Activated T-helper 9 cell treated with anti-CD3 and anti-CD28 coated beads, Interleukin-2, amount 50 U/mL, for 16 hours (primary cell): ENCODE measurements at places on chromosomes 11 and 22.

DNA sequence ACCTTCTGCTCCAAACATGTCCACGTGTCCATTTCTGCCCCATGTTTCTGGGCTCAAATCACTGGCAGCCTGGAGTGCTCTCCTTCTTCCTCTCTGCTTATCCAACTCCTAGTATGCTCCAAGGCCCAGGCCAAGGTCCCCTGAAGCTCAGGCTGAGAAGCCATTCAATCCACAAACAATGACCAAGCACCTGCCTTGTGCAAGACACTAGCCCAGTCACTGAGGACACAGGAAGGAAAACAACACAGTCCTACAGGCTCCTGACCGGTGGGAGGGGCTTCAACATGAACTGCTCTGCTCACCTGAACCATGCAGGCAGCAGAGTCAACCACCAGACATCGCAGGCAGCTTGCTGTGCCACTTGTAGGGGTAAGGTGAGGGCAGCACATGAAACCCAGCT lies 93.6 kb downstream of the RPL27A start:
- no peak for DNase-seq

DNA sequence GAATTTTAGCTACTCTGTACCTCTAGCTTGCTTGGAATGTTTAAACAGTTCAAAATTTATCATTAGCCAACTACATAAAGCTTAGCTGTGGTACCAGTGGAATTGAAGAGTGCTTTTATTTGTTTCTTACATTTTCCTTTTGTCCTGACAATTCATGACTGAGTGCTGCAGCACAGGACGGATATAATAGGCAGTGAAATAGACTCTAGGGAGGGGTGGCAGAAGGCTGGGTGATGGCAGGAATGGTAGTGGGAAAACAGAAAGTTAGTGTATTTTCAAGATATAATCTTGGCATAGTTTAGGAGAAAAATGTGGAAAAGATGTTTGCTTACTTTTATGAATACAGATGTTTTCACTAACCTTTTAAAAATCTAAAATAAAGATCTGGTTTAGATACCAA lies 31.1 kb upstream of the ARHGAP32 start:
- DNase-seq = no peak

- DNase-seq = no peak
Observed at GRCh38 chr22:45783690-45784089, 112.1 kb downstream of the ATXN10 start.

DNA sequence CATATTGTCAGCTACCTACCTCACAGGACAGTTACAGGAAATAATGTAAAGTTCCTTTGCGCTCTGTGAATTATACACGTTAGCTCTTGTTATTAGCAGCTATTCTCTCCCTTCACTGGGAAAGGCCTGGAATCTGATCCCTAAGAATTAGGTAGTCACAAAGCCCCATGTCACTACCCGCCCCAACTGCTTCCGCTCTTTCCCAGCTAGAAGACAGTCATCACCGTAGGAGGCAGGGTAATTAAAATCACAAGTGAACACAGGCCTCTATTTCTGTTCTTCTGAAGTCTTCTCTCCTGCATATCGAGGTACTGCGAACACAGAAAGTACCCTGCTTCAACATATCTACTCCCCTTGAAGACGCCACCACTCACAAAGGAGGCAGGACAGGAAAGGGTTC lies 12.6 kb upstream of the AHNAK start:
- no peak for DNase-seq

DNA sequence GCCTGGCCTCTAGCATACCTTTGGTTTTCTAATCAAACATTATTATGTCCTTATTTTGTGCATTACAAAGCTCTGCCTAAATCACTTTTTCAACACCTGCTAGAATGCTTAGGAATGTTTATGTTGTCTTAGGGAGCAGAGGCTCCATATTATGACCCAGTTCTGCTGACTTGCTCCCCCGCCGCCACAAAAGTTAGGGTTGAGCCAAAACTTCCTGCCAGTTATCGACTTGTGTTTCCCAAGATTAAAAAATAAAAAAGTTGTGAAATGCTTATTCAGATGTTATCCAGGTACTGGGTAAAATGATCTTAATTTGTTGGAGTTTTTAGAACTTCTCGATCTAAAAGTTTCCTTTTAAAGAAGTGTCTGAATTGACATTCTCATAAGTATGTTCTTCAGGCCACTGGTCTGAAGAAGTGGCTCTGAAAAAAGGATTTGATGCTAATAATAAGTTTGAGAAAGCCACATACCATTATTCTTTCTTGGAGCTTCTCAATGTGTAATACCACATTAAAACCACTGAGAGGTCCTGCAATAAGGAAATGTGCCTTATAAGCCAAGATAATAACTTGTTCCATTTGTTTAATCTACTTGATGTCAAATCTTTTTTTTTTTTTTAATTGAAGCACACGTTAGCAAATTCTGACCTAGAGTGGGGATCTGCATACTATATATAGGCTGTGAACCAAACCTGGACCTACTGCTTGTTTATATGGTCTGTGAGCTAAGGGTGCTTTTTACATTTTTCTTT lies 2.2 kb downstream of the RNF185 start:
- DNase-seq = no peak

DNA sequence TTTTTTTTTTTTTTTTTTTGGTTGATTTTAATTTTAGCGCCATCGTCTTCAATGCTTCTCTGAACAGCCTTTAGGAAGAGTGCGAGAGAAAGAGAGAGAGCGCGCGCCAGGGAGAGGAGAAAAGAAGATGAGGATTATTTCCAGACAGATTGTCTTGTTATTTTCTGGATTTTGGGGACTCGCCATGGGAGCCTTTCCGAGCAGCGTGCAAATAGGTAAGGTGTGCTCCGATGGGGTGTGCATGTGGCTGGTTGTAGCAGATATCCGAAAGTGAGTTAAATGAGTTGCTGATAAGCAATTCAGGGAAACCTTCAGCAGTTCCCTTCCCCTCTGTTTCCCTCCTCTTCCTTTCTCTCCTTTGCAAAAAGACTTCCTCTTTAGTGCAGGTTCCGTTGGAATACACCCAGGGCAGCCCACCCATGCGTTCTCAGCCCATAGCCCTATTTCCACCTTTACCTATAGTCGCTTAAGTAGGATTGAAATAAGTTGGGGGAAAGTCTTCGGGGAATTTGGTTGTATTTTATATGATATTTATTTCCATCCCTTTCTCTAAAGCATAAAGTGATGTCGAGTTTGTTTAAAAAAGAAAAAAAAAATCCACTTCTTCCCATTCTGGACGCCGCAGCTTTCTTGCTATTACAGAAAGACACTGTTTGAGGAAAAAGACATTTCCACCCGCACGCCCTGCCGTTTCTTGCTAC lies 1.1 kb downstream of the GRIA4 start:
- no peak for DNase-seq
